ENCODE measurements at places on chromosomes 2 and 18. TPM values are rescaled to one million over a fixed set of nuclear protein-coding genes. Genes with fewer than 3 reads are reported as not detected.

Gene CRACDL
- total RNA-seq = 0.95 TPM

Gene RASGRP3
- total RNA-seq = 7.0 TPM

Gene OXER1
- not detected for total RNA-seq

Gene SPEG
- total RNA-seq = 23.9 TPM

Gene MGAT4A
- total RNA-seq = 199 TPM

Gene IAH1
- 46.4 TPM for total RNA-seq

Gene ZNF24
- 63.1 TPM for total RNA-seq

Gene HOXD8
- not detected for total RNA-seq

Gene VAMP5
- total RNA-seq = 33.9 TPM

Gene ACVR1C
- 3.6 TPM for total RNA-seq

Gene CCDC85A
- not detected for total RNA-seq
